CD4-positive, alpha-beta T cell treated with Interleukin-4 for 1 hour (primary cell): ENCODE measurements at places on chromosomes 5 and 9.

GRCh38 chr5:24606971-24607370 lies 37.8 kb downstream of the CDH10 start:
- DNase-seq = no peak

GRCh38 chr9:127262602-127263001 lies 2.0 kb upstream of the GARNL3 start:
- no peak for DNase-seq

GRCh38 chr5:141969783-141970771 lies 1.2 kb downstream of the RNF14 start:
- no peak for DNase-seq

- DNase-seq = no peak
Measured at GRCh38 chr9:85859765-85860164, 81.2 kb upstream of the NAA35 start.

DNA sequence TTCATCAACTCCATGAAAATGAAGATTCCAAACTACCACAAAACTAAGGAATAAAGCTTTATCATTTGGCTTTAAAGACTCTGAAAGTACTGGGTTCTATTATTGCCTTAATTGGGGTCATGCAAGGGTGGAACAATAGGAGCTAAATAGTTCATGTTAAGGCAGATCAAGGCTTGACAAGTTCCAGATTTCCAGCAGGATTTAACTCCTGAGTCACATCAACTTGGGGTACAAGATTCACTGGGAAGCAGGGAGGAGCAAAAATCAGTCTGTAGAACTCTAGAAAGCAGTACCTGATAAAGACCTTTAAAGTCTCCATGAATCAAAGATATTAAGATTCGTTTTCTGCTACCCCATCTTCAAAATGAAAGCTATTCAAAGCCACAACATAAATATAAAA lies 41.9 kb upstream of the GLRX start:
- DNase-seq = no peak

DNA sequence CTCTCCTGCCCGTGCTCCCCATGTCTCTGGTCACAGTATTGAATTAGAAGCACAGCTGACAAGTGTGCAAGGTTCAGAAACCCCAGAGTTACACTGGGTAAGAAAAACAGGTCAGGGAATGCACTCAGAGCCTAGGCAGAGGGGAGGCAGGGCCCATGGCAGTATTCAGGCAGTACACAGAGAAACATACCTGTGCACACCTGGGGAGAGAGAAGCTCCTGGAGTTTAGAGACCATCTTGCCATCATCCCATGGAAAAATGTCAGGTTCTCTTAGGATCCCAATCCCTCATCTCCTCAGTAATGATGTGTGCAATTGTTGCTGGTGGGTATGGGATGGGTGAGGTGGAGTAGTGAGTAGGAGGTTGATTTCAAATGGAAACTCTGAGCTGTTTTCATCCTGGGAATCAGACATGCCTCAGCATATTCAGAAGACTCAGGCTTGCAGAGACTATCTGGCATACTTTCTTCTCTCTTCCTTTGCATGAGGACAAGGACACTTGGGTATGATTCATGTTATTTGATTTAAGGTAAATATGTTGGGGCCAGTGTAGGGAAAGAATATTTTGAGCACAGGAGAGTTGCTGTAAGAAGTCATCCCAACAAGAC lies 228.5 kb downstream of the ESM1 start:
- DNase-seq = no peak

DNA sequence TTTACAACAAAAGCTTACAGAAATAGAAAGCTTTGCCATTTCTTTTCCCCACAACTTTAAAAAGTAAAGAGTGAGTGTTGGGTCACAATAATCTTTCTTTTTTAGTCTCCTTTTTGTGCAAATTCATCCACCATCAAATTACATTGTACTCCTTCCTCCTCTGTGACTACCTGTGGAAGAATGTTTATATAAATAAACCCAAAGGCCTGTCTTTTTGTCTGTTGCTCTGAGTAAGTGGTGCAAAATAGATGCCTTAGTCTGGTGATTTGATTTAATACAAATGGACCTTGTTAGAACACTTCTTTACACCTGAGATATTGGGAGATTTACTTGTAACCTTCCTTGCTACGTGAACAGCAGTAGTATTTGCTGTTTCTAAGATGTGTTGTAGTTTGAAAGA lies 53.5 kb upstream of the TAF11L2 start:
- no peak for DNase-seq

DNA sequence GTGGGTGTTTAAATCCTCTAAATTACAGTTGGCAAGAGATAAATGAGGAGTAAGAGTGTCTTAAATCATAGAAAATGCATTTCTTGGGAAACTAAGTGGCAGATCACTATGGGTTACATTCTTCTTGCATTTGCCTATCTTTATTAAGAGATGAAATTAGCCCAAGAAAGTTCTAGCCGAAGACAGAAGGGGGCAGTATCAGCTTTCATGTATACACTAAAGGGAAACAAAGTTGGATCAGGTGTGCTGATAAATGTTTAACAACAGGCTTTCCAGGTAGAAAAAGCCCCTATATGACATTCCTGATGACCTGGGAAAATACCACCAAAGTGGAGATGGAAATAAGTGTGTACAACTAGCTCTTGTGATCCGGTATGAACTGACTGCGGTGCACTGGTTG lies 81.9 kb upstream of the TLR4 start:
- DNase-seq = no peak

DNA sequence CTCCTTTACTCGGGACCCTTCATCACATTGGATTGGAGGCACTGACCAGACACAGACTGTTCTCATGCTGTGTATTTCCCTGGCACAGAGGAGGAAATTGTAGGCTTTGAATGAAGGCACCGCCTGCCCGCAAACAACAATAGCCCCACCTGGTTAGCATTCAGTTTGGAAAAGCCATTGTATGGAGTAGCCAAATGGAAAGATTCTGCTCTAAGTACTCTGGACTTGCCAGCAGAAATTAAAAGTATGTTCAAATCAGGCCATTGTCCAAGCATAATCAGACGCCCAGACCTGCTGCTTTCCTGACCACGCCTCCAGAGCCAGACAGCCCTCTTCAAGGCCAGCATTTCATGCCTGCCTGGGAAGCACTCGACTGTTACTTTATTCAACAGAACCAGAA lies 8.0 kb upstream of the SEMA4D start:
- DNase-seq = no peak

GRCh38 chr9:122975196-122975595 lies 34.4 kb downstream of the RABGAP1 start:
- DNase-seq = no peak

- DNase-seq = no peak
Measured at GRCh38 chr5:135502836-135503520, 32.8 kb downstream of the NEUROG1 start.

- no peak for DNase-seq
Measured at GRCh38 chr5:35058374-35058788, 10.6 kb upstream of the AGXT2 start.

GRCh38 chr9:73773896-73774295 lies 622.2 kb downstream of the ANXA1 start:
- no peak for DNase-seq

- DNase-seq = no peak
Measured at GRCh38 chr5:26568316-26568715, 470.1 kb downstream of the CDH9 start.

DNA sequence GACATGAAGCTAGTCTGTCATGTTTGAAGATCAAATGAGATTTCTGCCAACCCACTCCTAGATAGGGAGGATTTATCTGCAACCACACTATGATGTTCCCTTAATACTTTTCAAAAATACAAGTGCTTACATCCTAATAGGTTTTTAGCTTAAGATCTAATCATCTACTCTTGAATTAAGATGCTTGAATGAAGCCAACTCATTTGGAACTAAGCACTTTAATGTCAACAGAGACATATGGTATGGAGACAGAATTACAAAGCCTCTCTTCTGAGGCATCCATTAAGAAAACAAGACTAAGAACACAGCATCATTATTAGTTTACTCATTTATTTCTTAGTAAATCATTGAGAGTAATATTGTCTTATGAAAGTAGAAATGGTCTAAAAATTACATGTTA lies 139.3 kb upstream of the NFIB start:
- no peak for DNase-seq

DNA sequence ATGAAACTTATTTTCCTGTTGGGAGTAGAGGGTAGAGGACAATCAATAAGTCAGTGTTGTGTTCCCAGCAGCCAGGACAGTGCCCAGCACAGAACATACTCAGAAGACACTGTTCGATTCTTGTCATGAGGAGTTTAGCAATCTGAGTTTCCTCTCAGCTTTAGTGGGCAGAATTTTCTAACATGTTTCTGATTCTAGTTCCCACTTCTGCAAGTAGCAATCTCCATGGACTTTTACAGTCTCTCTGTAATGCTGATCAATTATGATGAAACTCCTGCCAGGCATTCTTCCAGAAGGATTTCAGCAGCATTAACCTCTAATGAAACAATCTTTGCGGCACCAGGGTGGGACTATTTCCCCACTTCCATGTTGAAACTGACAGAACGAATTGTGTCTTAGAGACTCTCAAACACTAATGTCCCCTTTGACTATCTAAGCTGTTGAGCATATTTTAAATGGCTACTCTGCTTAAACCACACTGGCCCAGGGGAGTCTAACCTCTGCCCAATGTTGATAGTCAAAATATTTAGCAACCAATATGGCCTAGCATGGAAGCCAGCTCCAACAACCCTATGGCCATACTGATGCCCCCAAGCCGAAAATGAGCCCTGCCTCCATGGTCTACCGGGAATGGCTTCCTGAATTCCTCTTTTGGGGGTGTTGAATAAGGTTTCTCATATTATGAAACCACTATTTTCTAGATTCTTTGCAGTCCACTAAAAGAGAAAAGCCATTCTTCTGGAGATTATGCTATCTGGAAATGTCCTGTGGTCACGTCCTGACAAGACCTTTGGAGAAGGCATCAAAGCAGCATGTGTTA lies 484.3 kb downstream of the BNC2 start:
- no peak for DNase-seq

- DNase-seq = no peak
Measured at GRCh38 chr9:30913331-30913730, 1471.1 kb upstream of the ACO1 start.

DNA sequence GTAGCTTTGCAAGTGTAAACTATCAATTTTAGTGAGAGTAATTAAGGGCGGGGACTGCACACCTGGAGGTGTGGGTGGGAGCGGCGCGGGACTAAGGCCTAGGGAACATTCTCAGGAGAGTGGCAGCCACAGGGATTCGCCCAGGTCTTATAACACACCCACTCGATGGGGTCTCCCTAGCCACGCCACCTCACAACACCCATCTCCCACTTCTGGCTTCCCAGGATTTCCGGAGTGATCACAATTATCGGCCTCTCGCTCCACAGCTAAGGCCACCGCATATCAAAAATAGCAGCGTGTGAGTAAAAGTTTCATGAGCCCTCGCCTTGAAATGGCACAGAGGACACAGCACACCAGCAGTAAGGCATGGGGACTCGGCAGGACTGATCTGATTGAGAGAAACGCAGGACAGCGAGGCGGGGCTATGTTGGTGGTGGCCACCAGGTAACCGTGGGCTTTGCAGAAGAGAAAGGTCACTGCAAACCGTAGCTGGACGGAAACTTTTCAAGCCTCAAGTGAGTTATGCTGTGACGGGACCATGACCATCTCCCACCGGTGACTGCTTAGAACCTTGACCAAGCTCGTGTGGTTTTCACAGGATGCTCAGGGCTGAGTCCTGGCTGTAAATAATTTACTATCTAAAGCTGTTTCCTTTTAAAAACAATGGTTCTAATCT lies 1.1 kb upstream of the LPAR1 start:
- DNase-seq = no peak

DNA sequence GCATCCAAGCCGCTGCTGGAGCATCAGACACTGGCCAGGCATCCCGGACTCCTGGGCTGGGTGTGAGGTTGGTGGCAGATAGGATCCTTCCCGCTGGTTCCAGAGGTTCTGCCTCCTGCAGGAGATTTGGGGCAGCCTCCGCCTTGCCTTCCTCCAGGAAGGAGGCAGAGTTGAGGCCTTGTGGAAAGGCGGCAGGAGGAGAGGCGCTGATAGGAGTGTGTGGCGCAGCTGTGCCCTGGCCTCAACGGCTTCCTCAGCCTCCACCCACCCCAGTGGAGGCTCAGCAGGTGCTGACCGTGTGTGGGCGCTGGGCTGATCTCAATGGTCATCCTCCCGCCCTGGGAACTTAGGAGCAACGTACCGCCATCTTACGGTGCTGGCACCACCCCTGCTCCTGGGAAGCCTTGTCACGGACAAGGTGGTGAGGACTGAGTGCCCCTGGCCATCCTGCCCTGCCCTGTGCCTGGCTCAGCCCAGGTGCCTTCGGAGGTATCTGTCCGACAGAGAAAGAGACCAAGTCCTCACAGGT lies 10.2 kb downstream of the NCS1 start:
- no peak for DNase-seq

DNA sequence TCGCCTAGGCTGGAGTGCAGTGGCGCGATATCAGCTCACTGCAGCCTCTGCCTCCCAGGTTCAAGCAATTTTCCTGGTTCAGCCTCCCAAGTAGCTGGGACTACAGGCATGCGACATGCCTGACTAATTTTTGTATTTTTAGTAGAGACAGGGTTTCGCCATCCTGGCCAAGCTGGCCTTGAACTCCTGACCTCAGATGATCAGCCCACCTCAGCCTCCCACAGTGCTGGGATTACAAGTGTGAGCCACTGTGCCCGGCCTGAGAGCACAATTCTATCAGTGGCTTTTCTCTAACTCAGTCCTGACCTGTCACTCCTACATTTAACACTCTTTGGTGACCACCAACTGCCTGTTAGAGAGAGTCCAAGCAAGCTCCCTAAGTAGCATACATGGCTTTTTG lies 82.7 kb upstream of the SPOCK1 start:
- no peak for DNase-seq

- no peak for DNase-seq
Measured at GRCh38 chr9:135019224-135019623, 68.2 kb upstream of the OLFM1 start.

DNA sequence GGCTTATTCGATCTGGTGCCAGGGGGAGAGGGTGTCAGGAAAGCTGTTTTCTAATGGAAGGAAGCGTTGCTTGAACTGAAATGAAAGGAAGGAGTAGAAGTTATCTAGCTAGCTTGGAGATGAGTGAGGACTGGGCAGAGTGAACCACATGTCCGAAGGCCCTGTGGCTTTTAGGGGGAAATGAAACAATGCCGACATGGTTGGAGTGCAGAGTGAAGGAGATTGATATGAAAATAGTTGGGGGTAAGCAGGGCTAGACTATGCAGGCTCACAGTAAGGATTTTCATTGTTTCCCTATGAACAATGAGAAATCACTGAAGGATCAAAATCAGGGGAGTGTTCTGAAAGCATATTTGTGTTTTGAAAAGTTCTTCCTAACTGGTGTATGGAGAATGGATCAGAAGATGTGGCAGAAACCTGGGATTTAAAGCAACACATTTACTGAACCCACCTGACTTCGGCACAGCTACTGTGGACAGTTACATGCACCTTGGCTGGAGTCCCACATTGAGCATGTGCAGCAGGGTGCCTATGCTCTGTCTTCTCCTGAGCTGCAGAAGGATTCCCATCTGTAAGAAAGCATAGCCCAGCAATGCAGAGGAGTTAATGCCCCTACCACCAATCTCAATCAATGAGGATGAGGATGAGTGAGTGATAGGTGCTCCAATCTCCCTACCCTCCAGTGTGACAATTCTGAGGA lies 144.4 kb upstream of the TBCA start:
- no peak for DNase-seq
